ENCODE measurements at places on chromosomes 13 and 19.

DNA sequence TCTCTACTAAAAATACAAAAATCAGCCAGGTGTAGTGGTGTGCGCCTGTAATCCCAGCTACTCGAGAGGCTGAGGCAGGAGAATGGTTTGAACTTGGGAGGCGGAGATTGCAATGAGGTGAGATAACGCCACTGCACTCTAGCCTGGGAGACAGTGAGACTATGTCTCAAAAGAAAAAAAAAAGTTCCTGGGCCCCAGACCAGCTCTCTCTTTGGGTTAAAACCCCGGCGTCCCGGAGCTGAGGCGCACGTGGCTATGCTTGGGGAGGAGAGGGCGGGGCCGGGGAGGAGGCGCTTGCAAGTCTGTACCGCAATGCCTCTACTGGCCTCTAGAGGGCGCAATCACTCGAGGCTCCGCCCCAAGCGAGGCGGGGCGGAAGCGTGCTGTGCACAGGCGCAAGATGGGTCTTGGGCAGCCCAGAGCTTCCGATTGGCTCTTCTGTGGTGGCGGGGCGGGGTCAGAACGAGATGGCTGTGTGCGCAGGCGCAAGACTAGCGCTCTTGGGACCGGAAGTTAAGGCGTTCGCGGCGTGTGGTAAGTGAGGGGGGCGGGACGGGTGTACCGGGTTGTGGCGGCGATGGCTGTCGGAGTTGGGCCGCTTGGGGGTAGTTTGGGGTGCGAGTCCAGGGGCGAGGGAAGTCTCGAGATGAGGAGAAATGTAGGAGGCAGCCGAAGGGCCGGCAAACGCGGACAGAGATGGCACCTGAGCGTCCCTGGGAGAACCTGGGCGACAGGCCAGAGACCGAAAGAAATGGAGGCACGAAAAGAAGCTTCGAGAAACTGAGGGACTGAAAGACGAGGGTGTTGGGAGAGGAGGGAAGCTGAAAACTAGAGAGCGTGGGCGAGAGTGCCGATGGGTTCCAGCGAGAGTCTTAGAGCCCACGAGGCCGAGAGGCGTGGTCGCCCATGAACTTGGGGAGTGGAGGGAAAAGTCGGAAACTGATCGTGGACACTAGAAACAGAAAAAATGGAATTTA, at the start of gene DHX34:
DHX34 (plus strand) TSS at position 497 of the 977 bp plus-strand sequence. CDS start 3,716 bp downstream, outside the sequence.
- peak; percentile 97 for DNase-seq

DNA sequence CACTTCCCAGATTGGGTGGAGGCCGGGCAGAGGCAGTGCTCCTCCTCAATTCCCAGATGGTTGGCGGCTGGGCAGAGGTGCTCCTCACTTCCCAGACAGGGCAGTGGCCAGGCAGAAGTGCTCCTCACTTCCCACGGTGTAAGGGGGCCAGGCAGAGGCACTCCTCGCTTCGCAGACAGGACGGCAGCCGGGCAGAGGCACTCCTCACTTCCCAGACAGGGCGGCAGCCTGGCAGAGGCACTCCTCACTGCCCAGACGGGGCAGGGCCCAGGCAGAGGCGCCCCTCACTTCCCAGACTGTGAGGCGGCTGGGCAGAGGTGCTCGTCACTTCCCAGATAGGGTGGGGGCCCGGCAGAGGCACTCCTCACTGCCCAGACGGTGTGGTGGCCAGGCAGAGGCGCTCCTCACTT, 36.6 kb upstream of the SLAIN1 start:
- DNase-seq: no peak

- DNase-seq: no peak
Measured at GRCh38 chr13:96783511-96783910, 210.8 kb downstream of the OXGR1 start.

GRCh38 chr13:79237981-79238380, 168.1 kb downstream of the RBM26 start:
- no peak for DNase-seq

DNA sequence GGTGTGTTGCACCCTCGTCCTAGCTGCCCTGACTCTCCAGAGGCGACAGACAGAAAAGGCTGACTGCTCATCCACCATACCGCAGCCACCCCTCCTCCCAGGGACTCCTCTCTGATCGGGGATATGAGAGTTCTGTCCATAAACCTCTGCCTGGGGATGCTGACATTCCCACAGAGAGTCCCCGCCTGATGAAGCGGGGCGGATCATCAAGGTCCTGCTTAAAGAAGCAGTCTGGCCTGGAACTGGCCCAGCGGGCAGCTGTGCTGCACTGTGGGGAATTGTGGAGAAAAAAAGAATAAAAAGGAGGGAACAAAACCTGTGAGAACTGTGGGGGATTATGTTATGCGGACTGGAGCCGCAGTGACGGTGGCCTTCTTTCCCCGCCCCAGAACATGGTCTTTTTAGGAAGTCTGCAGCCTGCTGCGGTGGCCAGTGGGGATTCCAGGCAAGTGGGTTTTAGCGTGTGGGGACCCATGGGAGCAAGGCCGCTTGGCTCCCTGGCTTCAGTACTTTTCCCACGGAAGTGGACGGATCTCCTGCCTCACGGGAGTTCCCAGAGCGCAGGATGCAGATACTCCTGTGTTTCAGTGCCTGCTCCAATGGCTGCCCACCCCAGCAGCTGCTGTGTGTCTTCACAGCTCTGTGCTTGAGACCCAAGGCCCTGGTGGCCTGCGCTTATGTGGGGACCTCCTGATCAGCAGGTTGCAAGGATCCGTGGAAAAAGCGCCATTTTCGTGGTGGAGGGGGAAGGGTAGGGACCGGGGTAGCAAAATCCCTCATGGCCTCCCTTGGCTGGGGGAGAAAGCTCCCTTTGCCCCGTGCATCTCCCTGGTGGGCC, 1456.2 kb upstream of the SLC10A2 start:
- DNase-seq: no peak

DNA sequence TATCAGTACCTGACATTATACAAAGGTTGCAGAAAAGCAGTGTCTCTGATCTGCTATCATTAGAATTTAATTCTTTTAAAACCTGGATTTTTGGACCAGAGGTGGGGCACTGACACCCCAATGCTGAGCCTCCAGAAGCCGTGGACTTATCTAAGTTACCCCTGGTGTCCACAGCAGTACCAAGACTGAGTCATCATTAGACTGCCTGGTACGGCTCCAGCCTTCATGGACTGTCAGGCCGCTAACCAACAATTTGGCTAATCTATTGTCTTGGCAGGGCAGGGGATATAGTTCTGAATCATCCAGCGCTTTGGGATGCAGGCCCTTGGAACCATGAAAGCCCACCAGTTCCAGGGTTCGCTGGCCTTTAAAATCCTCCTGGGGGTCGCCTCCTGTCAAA, 78.3 kb downstream of the TSHZ3 start:
- no peak for DNase-seq

DNA sequence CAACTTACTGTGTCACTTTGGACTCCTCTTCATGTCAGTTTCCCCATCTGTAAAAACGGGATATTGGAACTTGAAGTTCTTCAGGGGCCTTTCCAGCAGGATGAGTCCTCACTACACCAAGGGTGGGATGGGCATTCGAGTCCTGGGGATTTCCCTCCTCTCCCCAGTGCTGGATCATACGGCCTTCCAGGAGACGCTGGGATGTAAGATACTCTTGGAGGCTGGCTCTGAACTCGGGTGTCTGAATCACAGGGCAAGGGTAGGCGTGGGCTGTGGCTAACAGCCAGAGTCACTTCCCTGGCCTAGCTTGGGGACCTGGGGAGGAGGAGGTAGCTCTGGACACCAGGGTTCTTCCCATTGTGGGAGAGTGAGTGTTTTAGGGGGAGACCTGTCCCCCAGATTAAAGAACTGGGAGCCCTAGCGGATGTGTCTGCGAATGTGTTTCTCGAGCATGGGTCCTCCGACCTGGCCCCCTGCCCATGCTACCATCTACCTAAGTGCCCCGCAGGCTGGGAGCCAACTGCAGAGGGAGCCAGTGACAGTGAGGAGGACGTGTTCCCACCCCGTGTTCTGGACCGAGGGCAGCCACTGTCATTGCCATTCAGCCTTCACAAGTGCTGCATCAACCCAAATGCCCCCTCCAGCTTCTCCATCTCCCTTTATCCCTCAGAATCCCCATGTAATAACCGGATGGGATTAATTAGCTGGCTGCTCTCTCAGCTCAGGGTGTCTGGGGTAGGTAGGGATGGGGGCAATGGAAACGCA, 2.4 kb upstream of the CYTH2 start:
- no peak for DNase-seq

DNA sequence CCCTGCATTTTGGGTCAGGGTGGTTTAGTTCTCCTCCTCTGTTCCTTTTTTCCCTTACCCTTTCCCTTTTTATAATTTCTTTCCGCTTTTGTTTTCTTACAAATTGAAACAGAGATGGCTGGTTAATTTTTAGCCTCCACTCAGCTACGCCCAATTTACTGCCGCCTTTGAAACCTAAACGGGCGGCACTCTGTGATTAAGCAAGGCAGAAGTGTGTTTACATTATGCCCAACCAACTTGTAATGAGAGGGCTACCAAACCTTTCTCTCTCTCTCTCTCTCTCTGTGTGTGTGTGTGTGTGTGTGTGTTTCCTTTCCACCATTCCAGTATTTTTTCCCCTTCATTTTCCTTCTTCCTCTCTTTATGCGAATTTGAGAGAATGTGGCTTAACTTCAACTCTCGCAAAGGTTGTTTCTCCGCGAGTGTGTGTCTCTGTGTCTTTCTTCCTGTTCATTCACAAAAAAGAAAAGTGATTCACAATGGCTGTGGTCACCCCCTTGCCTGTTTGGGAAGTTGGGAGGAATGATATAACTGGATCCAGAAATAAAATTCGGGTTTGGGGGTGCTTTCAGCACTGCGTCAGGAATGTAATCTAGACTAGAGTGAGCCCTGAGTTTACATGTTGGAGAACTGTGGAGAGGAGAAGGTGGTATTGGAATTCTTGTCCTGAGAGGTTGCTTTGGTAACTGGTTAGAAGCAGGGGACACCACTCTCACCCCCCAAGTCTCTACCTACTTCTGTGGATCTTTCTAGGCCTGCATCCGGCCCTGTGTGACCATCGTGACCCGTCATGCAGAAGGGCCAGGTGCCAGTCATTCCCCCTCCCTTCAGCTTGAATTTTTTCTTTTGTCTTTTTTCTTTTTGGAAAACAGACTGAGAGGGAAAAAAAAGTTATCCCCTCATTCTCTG, 31.4 kb downstream of the NFIX start:
- no peak for DNase-seq

- DNase-seq: no peak
Measured at GRCh38 chr13:105327581-105328126, 1207.8 kb downstream of the EFNB2 start.

DNA sequence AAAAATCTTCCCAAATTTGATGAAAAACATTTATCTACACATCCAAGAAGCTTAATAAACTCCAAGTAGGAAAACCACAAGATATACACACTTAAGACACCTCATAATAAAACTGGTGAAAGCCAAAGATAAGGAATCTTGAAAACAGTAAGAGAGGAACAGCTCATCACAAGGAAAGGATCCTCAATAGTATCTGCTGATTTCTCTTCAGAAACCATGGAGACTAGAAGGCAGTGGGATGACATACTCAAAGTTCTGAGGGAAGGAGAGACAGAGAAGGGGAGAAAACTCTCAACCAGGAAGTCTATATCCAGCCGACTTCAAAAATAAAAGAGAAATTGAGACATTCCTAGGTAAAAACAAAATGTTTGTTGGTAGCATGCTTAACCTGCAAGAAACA, 45.7 kb downstream of the LNX2 start:
- no peak for DNase-seq

- peak; percentile 75 for DNase-seq
Measured at GRCh38 chr19:17950310-17951156, 16.4 kb upstream of the KCNN1 start.

- no peak for DNase-seq
Measured at GRCh38 chr19:13705201-13705600, 59.1 kb upstream of the MRI1 start.

- peak; percentile 30 for DNase-seq
Measured at GRCh38 chr19:17784201-17785008, 10.5 kb upstream of the B3GNT3 start.

DNA sequence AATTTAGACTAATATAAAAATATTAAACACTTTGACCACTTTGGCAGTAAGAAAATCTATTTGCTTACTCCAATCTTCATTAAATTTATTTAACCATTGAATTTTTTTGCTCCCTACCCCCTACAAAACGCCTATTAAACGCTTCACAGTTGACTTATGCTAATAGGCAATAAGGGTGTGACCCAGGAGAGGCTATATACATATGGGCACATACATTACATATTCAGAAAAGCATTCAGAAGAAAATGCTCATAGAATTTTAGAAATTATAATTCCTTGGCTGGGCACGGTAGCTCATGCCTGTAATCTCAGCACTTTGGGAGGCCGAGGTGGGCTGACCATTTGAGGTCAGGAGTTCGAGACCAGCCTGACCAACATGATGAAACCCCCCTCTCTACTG, 95.6 kb upstream of the STARD13 start:
- no peak for DNase-seq

GRCh38 chr13:102825400-102825799, 20.4 kb upstream of the ERCC5 start:
- no peak for DNase-seq

- DNase-seq: no peak
Measured at GRCh38 chr13:99356262-99357091, 49.3 kb upstream of the GPR183 start.

DNA sequence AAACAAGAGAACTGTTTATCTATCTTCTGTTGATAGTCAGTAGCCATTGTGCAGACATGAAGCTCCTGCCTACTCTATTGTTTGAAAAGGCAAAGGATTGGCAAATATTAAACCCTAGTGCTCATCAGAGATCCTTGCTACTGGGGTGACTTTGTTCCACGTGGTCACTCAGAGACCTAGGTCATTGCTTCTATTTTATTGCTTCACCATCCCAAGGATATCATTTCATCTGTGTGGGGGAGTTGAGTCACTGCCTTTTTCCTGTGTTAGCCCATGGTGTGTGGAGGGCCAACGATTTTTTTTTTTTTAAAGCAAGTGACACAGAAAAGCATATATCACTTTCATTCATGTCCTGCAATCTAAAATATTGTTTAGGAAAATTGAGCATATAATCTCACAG, 254.1 kb upstream of the RXFP2 start:
- DNase-seq: no peak

Measured in NCI-H2171 (cell line).